NCI-H510A treated with DMSO at 0.1 percent for 48 hours (cell line): ENCODE measurements at places on chromosomes 1 and 21.
A peak's percentile ranks its signal among the peaks of the same experiment; 100 is the strongest.

GRCh38 chr1:41883507-41883906 is 35.2 kb downstream of the HIVEP3 start:
- no peak for DNase-seq

DNA sequence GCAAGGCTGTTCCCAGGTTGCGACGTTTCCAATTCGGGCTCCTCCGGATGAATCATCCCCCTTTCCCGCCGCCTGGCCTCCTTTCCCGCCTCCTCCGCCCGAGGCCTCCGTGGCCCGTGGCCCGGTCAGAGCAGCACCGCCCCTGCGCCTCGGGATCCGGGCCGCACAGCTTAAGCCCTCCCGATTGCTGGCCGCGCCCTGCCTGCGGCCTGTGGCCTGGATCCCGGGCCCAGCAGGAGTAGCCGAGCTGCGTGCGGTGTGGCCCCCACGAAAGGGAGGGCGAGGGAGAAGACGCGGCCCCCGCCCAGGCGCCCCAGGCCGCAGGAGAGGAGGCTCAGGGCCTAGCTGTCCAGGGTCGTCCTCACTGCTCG is 1.0 kb downstream of the TMEM200B start:
- DNase-seq = no peak

DNA sequence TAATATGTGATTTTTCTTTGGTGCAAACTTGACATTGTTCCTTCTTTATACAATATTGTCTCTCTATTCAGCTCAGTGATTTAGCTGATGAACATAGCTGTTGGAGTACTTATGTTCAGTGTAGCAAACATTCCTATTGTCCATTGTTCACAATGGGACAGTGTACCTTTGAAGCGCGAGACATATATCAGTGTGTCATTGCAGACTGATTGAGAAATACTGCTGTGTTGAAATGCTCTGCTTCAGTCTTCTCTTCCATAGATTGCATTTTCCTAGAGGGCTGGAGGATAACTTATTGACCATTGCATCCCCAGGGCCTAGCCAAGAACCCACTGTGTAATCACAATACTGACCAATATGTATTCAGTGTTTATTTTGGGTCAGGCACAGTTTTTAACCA is 46.5 kb downstream of the HLX start:
- peak; percentile 47 for DNase-seq

DNA sequence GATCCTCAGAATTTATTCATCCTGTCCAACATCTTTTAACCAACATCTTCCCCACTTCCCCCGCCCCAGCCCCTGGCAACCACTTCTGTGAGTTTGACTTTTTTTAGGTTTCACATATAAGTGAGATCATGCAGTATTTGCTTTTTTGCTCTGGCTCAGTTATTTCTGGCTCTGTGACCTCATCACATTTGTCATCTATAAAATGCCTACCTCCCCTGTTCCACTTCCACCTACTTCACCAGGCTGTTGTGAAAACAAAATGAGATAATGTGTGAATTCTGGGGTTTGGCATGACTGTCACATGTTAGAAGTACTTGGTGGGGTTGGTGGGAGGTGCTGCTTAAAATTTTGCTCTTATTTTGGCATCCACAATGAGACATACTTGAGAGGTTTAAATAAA is 18.4 kb downstream of the HHAT start:
- DNase-seq = no peak

- no peak for DNase-seq
Observed at GRCh38 chr1:42690477-42691156, 8.4 kb downstream of the YBX1 start.

DNA sequence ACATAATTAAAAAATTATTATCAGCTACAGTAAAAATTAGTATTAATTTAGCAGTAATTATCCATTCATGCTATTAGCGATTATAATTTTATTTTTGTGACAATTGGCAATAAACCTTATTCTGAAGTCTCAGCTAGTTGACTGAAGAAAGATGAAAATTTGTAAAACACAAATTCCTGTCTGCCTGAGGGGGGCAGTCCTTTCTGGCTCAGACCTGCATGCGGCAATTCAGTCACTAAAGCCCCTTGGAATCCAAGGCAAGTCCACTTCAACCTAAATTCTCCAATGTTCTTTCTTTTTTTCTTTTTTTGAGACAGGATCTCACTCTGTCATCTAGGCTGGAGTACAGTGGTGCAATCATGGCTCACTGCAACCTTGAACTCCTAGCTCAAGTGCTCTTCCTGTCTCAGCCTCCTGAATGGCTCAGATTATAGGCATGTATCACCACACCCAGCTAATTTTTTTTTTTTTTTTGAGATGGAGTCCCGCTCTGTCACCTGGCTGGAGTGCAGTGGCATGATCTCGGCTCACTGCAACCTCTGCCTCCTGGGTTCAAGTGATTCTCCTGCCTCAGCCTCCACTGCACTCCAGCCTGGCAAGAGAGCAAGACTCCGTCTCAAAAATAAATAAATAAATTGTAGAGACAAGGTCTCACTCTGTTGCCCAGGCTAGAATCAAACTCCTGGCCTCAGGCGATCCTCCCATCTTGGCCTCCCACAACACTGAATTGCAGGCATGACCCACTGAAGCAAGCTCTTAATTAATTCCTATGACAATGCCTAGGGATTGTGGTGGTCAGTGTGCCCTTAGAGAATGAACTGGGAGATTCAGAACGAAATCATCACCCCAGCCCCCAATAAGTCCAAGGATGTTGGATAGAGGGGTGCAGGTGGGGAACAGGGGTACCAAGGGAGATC is 24.2 kb upstream of the ITPKB start:
- no peak for DNase-seq

- DNase-seq = no peak
Observed at GRCh38 chr21:28148400-28149064, 844.1 kb downstream of the LTN1 start.

DNA sequence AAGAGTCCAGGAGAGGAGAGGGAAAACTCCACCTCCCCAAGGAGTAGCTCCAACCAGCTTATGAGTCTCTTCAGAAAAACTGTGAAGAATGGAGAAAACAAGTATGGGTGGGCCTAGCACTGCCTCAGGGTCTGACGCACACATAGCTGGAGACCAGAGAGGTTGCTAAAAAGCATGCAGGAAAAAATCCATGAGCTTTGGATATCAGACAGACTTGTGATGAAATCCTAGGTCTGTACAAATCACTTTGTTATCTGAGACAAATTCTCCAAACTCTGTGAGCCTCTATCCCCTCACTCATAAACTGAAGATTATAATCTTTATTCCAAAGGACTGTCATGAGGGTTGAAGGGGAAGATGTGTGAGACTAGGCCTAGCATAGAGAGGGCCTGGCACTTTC is 141.5 kb upstream of the FGGY start:
- no peak for DNase-seq
